ENCODE measurements at places on chromosomes 1 and 21.

GRCh38 chr21:38834725-38835124 is 29.0 kb downstream of the ETS2 start:
- no peak for DNase-seq

DNA sequence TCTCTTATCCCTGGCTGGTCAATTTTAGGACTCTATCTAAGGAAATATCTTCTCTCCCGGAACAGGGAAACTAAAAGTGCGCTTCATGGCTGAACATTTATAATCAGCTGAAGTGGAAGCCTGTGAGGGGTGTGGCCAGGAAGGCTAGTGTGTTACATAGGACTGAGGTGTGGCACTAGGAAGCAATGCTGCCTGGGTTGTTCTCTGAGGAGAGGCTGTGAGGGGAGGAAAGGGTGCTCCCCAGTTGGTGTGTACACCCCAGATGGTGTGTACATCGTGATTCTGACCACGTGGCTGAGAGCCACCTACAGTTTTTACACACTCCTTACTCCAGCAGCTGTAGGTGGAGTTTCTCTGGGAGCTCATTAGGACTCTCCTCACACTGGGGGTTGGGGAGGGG is 16.3 kb downstream of the NTPCR start:
- DNase-seq: no peak

- DNase-seq: no peak
Measured at GRCh38 chr1:1272341-1273208, 1.1 kb downstream of the UBE2J2 start.

DNA sequence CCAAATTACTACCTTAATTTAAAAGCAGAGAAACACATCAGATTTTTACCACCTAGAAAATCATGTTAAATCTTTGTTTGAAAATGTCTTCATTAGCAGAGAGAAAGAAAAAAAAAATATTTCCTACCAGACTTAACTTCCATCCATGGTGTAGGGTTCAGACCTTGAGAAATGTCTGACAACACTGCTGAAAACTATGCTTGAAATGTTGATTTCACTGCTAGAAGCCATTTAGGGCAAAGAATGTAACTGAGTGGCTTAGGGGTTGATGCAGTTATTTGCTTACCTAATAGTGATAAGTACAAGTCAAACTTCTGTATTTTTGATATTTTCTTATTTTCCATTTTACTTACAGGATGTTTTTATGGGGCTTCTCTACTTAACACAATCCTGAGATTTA is 495.6 kb upstream of the NEGR1 start:
- no peak for DNase-seq

Measured in stimulated activated CD4-positive, alpha-beta T cell treated with anti-CD3 and anti-CD28 coated beads, Interleukin-4, amount 100 ng/mL, for 24 hours (primary cell).